Choroid plexus epithelial cell (primary cell): ENCODE measurements at places on chromosomes 16 and 17.

GRCh38 chr17:82188001-82188961 is 24.4 kb downstream of the CCDC57 start:
- DNase-seq, result no peak

DNA sequence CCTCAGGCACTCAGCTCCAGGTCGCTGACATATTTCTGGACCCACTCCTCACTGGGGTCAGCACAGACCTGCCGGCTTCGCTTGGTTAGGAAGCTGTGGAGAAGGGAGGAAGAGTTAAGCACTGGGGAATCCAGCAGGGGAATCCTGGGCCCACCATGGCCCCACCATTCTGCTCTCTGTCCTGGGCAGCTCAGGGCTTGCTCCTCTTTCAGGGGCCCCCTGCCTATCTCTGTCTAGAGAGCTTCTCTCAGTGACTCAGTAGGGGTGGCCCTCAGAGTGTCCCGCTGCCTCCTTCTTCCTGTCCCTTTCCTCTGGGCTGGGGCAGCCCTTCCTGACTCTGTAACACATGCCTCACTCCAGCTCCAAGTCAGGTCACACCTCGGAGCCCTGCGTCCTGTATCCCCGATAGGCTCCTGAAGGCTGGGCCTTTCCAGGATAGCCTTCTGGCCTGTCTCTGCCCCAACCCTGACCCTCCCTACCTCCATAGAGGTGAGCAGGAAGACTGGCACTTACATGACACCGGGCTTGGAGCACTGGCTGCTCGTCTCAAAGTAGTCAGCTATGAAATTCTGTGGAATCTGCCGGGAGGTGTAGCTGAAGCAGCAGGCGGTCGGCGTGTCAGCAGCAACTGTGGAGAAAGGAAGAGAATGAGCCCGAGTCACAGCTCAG is 1.1 kb downstream of the CCL3 start:
- peak; percentile 7 for DNase-seq

DNA sequence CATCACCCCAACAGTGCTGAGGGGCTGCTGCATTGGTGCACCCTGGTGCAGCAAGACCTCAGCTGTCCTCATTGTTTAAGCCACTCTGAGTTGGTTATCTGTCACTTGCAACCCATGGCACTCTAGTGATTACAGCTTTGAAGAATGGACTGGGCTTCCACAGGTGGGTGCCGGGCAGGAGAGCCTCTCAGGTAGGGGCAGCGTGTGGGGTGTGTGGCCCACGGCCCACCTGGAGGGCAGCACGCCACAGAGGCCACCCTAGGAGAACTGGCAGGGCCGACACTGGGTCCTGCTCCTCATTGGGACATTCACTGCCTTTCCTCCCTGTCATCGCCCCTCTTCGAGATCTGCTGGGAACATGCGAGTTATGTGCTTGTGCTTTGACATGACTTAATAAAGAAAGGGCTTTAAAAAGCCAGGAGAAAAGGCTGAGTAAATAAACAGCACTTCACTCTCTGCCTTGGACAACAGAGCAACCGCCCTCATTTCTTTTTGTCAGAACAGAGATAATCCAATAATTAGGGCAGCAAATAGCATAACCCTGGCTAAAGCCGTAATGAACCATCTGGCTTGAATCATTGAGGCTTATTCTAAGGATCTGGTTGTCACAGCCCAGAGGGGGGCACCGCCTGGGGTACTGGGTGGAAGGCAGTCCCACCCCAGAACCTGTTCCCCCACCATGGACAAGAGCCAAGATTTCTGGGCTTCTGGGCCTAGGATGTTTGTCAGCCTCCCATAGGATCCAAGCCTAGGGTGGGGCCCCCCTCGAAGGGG is 3.0 kb downstream of the DOC2B start:
- no peak for DNase-seq

DNA sequence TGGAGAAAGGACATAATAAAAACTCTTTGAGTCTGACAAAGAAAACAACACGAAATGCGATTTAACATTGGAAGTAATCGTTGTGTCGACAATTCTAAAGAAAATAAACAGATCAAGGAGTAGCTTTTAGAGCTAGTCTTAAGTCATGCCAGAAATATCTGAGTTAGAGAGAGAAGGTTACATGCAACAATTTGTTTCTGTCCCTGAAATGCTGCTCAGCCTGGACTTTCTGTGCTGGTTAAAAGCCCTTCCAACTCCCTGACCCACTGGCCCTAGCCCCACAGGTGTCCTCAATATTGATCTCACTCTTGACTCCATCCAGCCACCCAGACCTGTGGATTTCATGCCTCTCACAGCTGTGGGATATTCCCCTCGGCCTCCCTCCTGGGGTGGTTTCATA is 33.2 kb upstream of the TEX2 start:
- DNase-seq, result peak; percentile 77

DNA sequence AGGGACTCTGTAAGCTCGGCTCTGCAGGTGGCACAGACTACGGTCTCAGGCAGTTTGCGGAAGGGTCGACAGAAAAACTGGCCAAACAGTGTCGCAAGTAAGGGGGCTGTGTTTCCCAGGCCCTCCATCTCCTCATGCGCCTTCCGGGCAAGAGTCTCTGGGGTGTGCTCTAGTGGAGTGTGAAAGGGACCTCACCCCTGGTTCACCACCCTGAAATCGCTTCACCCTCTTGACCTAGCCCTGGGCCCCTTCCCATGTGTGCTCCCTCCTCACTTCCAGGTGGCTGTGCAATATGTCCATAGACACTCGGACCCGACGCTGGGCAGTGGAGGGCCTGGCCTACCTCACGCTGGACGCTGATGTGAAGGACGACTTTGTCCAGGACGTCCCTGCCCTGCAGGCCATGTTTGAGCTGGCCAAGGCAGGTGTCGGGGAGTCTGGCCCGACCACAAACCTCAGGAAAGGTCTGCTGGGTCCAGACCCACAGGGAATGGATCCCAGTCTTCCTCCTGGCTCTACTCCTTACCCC is 22.3 kb downstream of the UNC45B start:
- no peak for DNase-seq

- DNase-seq, result peak; percentile 98
Observed at GRCh38 chr17:50209472-50210239, 8.2 kb upstream of the COL1A1 start.

- DNase-seq, result peak; percentile 34
Observed at GRCh38 chr16:88382491-88383400, at the start of gene ZNF469. TSS of gene ZNF469 (plus strand) at chr16:88382959. CDS start at chr16:88427471, 44,512 bp downstream.

DNA sequence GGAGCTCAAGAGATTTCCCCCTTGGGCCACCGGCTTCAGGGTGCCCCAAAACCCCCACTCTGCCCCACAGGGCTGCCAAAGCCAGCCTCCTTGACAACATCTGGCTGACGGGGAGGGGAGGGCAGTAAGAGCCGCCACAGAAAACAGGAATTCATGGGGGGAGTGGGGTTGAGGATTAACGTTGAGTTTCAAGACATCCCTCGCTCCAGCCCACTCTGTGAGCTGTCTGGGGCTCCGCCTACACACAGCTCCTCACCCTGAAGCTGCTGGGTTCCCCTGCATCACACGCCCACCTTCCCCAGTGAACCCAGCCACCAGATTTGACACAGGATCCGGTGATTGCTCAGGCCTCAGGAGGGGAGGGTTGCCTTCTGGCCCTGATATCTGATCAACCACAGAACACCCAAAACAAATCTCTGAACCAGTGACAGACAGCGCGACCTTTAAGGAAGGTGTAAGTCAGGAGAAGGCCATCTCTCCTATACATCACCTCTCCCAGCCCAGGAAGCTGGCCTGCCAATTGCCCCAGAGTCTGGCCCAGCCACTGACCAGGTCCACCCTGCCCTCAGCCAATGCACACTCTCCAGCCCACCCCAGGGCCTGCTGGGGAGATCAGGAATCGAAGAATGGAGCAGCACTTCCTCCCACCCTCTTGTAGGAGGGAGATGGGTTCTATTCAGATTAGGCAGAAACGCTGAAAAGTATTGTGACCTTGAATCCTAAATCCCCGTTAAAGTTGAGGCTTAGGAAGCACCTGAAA is 132.1 kb downstream of the CLEC16A start:
- no peak for DNase-seq

DNA sequence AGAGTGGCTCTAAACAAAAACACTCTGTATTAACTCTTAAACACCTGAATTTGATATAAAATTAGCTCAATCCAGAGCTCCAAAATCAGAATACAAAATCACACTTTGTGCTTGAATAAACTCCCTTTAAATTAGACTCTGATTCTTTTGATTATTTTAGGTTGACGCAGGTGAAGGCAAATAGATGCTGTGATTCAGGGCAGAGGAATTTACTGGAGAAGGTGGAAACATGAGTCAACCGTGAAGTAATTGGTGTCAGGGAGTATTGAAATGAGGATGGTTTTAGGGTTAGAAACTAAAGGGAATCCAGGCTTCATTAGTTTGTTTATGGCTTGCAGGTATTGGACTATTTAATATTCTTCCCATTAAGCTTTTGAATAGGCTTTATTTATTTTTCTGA is 37.1 kb upstream of the TEKT1 start:
- no peak for DNase-seq

GRCh38 chr17:71023249-71024030 is 854.1 kb downstream of the KCNJ2 start:
- peak; percentile 42 for DNase-seq

DNA sequence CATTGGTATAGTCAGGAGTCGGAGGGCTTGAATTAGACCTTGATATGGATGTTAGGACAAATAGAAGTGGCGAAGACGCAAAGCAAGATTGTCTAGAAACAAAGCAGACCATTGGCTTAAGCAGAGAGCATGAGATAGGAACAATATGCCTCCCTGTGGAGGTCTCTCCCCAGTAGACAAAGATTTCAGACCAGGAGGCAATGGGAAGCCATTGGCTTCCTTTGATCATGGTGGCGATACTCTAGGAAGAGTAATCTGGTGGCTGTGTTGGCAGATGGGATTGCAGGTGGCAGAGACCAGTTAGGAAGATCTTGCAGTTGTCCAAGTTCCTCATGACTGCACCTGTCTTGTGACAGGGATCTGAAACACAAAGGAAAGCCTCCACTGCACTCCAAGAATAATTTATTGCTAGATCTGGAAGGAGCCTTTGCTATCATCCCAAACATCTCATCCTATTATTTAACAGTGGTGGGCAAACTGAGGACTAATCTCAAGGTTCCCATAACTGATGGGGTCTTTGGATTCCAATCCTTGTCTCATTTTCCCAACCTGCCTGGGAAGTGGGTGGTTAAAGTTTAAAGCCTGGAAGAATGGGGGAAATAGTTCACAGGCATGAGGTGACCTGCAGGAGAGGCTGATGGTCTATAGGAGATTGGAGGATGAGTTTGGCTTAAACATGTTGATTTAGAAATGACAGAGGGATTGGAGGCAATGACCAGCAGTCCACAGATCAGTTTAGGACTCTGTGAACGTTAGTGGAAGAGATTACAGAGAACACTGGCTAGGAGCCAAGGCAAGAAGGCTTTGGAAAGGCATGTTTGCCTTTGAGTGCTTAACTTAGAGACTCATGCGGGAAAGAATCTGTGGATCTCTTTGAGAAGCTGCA is 37.0 kb downstream of the HLF start:
- peak; percentile 50 for DNase-seq

DNA sequence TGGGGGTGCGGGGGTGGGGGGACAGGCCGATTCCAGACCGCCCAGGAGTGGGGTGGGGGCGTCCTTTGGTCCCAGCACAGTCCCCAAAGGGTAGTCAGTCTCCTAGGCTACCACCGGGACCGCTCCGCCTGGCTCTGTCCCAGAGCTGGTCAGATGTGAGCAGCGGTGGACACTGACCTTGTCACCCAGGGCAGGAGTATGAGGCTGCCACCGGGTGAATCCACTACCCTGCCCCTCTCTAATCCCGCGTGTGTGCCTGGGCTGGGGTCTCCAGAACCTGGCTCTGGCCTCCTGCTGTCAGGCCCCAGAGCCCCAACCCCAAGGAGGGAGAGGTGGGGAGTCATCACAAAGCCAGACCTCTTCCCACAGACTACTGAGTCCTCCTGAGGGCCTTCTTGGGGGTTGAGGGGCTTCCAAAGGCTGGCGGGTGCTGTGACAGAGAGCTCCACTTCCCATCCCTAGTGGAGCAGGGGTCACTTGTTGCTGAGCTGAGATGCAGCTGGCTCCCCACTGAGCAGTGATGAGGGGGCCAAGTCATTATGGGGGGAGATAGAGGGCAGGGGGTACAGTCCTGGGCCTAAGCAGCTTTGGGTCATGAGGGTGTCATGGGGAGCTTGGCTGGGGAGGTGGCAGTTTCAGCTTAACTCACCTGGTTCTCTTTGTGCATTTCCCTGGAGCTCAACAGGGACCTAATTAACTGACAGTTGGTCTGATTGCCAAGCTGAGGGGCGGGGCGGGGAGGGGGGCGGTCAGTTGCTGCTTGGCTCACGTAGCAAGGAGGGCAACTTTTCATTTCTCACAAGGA is 1.2 kb downstream of the PPP1R1B start:
- DNase-seq, result no peak

DNA sequence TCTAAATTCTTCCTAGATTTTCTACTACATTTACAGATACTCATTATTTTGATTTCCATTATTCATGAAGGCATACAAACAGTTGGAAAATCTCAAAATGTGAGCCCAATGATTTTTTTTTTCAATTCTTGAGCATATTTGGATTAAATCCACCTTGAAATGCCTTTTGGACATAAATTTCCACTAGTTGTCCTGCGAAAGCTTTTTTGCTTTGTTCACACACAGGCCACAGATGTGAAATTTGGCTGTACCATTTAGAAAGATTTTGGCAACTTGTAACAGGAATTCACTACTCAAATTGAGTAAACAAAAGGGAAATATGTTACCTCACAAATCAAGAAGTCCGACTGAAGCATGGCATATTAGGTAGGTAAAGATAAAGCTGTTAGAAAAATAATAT is 1631.0 kb downstream of the CDH8 start:
- no peak for DNase-seq

DNA sequence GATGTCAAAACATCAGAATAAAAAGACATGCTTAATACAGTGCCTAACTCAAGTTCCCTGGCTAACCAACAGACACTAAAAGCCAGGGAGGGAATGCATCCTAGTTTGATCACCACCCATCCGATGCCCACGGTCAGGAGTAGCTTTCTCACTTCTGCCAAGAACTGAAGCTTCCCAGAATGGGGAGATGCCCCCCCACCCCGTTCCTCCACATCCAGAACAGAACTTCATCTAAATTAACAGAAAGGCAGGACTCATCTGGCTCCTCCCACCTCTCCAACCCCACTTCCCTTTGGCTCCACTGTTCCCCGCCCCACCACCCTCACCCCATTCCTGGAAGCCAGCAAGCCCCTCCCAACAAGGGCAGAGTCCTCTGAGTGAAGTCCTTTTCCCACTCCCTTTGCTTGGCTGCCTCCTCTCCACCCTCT is 33.7 kb downstream of the GDE1 start:
- no peak for DNase-seq

DNA sequence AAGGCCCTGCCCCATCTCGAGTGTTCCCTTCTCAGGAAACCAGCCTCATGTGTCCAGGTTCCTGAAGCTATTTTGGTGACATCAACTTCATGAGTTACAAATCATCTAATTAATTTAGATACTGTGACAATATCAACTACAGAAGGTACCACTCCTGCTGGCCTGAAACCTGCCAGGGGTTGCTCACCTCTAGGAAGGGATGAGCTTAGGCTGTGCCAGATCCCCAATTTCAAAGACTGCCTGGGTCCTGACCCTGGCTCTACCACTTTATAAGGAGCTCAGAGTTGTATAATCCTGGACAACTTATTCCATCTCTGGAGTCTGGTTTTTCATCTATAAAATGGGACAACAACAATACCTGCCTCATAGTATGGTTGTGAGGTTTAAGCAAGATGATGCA is 5.2 kb downstream of the C16orf78 start:
- no peak for DNase-seq

GRCh38 chr17:67365738-67366192 is 612 bp downstream of the PSMD12 start:
- peak; percentile 76 for DNase-seq
